Camera-type eye (tissue), 1 donor: ENCODE measurements at places on chromosomes 16 and 17. TPM values are rescaled to one million over a fixed set of nuclear protein-coding genes. Genes with fewer than 3 reads are reported as not detected.

The KIAA0753 gene
- total RNA-seq: 39.4 TPM

The HOXB3 gene
- 0.22 TPM for total RNA-seq

The ACE gene
- 20.3 TPM for total RNA-seq

The OR3A2 gene
- total RNA-seq: 0.38 TPM

The LRRC3C gene
- not detected for total RNA-seq

The RNF167 gene
- total RNA-seq: 35.5 TPM

The FOXF1 gene
- 0.77 TPM for total RNA-seq

The KRTAP2-2 gene
- not detected for total RNA-seq

The NARF gene
- 78.2 TPM for total RNA-seq

The ERN2 gene
- total RNA-seq: 0.38 TPM

The ABI3 gene
- 3.1 TPM for total RNA-seq

The SLC5A11 gene
- total RNA-seq: not detected

The KRTAP16-1 gene
- not detected for total RNA-seq

The TBC1D3E gene
- total RNA-seq: not detected
